Stimulated activated CD4-positive, alpha-beta T cell treated with anti-CD3 and anti-CD28 coated beads, Interleukin-1b, Interleukin-23, amount 100 ng/mL, for 48 hours (primary cell): ENCODE measurements at places on chromosomes 5 and 9.
A peak's percentile ranks its signal among the peaks of the same experiment; 100 is the strongest.

DNA sequence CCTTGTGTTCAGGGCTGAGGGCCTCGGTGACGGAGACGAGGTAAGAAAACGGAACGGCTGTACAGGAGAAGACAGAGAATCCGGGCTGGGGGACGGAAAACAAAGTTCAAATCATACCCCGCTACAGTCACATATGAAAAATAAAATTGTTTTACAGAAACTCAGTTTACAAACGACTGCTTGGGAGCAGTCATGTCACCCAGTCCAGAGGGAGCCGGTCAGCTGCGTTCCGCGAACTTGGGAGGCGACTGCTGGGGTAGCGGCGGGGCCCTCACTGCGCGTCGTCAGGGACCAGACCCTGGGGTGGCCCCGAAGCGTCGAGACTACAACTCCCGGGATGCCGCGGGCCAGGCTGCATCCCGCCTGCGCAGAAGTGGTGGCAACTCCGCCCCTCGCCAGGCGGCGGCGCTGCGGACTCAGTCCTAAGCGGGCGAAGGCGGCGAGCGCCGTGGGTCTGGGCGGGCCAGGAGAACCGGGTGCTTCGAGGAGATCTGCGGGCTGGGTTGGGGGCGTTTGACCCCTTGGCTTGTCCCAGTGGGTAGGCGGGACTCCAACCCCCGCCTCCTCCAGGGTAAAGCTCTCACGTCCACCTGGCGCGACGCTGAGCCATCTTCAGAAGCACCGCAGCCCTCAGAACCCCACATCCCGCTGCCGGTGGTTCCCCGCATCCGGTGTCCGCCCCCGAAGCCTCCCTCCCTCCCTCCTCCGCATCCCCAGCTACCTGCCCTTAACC lies 4.0 kb downstream of the SIT1 start:
- DNase-seq, result peak; percentile 89

GRCh38 chr5:10111571-10111970 lies 138.1 kb downstream of the ATPSCKMT start:
- DNase-seq, result no peak

DNA sequence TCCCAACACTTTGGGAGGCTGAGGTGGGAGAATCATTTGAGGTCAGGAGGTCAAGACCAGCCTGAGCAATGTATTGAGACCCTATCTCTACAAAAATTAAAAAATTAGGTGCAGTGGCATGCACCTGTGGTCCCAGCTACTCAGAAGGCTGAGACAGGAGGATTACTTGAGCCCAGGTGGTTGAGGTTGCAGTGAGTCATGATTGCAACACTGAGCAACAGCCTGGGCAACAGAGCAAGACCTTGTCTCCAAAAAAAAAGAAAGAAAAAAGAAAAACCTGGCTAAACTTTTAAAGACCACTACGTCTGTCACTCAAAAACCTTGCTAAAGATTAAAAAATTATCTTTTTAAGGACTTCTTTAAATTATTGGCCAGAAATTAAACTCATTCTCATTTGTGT lies 59.8 kb upstream of the ABCA1 start:
- DNase-seq, result peak; percentile 30

DNA sequence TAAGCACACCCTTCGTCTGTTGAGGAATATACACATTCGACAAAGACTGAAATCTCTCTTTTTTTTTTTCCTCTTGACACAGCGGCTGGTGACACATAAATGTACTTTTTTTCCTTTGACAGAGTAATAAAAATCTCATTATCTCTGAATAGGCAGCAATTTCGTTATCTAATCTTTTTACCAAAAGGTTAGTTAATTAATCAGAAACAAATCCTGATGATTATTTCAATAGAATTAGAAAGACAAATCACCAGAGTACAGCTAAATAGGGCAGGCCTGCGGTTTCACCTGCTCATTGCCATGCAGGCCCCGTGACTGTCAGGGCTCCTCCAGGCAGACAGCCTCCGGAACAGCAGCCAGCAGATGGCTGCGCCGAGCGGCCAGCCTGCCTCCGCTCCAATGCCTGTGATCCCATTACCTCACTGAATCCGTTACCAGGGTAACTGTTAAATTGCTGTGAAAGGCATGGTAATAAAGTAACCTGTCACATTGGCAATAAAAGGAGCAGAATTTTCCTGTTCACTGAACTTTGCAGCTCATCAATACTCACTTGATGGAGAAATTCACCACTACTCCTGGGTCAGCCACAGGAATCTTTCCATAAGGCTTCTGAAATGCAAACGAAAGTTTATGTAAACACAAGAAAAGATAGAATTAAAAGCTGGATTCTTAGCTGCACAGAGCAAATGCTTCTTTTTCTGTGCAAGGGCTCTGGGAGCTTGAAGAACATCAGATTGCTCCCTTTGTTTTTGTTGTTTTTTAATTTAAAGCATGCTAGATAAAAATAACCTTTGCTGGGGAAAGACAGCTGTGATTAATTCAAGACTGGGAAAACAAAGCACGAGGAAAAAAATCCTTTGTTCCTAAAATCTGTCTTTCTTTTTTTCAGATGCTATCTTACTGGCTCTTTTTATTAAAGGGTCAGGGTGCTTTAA lies 666.4 kb upstream of the ZNF608 start:
- no peak for DNase-seq

DNA sequence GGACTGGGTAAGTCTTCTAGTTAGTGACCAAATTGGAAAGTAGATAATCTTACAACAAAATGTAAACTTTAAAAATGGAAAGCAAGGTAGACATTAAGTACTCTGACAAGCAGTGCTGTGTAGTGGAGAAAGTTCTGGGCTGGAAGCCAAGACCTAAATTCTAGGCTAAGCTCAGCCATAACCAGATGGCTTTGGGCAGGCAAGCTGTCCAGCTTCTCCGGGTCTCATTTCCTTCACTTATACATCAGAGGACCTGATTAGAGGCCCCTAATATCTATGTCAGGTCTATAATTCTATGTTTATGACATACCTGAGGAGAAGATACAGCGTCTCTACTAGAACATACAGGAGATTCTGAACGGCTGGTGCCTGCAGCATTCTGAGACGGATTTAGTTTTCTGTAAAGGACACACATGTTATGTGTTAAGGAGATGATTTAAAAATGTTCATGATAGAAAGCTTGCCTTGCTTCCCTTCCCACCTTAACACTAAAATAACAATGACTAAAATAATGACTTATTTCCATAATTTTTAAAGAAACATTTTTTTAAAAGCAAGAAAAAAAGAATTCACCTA lies 61.2 kb downstream of the ELL2 start:
- no peak for DNase-seq

GRCh38 chr5:143359869-143360268 lies 43.6 kb downstream of the NR3C1 start:
- DNase-seq, result no peak

- DNase-seq, result no peak
Observed at GRCh38 chr9:135565141-135565628, 3.6 kb downstream of the PAEP start.

- DNase-seq, result no peak
Observed at GRCh38 chr5:113546703-113547183, 33.2 kb downstream of the YTHDC2 start.

GRCh38 chr9:95107001-95107749 lies 210.3 kb downstream of the FANCC start:
- no peak for DNase-seq

DNA sequence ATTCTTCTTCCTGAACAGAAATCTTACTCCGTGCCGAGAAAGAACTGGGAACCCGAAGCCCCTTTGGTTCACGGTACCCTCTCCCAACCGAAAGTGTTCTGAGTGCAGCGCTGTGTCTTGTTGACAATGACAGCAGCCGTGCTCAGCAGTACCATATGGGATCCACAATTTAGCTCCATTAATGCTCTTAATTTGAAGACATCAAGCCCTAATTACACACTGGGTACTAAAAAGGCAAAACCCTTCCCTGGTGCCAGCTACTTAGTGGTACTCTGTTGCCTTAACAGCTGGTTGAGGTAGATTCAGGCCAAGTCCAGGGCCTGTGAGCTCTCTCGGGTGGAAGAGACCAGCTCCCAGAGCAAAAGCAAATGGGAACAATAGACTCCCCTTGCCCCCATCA lies 24.5 kb downstream of the DDX31 start:
- no peak for DNase-seq

DNA sequence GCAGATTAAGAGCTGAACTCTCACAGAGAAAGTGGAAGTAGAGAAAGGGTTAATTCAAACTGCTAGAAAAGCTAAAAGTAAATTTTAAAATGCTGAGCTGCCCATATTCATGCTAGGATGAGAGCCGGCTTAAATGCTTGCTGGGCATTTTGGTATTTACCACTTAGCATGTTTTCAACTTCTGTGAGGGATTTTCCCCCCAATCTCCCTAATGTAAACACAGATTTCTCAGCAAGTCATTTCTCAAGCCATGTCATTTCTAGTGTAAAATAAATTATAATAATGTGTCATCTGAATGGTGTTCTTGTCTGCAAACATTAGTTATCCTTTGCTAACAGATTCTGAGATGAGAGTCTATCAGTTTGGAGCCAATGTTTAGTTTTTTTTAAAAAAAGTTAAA lies 22.3 kb downstream of the RPS23 start:
- no peak for DNase-seq

DNA sequence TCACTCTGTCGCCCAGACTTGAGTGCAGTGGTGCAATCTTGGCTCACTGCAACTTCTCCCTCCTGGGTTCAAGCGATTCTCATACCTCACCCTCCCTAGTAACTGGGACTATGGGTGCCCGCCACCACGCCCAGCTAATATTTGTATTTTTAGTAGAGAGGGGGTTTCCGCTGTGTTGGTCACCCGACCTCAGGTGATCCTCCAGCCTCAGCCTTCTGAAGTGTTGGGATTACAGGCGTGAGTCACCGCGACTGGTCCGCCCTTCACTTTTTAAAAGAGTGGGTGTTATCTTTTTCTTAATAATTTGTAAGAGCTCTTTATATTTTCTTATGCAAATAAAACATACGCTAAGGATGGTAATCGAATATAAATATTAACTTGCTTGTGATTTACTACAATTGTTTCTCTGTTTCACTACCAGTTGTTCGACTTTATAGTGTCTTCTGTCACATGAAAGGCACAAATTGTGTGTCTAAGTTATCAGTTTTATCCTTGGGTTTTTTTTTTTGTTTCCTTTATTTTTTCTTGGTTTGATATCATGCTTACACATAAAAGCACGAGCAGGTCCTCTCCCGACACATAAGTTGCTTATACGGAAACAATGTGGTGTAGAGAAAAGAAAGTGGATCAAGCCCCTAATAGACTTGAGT lies 1.9 kb upstream of the GPBP1 start:
- peak; percentile 47 for DNase-seq

DNA sequence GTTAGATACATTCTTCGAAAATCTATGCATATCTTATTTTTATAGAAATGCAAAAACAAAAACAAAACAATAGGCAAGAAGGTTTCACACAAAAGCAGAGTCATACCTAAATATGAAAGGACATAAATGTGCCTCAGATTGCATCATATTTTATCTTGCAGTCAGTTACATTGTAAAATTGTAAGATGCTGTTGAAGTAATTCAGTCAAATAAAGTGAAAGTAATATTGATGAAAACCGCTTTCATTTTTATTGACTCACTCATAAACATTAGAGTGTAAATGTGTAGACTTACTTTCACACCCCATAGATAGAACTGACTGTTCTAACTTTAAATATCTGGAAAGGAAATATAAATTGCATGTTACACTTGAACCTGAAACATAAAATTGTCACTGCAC lies 931.5 kb upstream of the NUDT12 start:
- no peak for DNase-seq

DNA sequence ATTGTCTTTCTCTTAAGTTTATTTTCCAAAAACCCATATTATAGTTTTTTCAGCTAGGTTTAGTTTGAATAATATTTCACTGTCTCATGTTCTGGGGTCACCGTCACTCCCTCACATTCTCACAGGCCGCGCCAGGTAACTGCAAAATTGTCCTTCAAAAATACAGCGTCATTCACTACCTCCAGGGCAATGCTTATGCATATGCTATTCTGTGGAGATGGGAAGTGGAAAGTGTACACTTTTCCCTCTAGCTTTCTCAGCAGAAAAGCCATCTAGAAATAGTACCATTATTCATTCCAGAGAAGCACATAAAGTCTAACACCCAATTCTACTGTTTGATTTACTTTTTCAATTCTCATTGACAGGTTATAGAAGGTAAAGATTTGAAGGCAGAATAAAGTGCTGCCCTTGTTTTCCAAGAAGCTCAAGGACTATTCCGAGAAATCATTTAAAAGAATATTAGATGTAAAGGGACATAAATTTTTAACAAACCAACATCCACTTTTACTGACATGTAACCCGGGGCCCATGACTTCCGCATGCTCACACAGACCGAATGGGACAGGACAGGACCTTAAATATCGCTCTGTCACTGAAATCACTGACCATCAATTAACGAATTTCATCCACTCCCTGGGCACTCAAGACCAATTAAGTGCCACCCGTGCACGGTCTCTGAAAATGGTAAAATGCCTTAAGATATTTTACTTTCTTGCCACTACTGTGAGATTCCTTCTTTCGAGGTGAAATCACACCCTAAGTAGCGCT lies 720 bp downstream of the NUDT12 start:
- no peak for DNase-seq

DNA sequence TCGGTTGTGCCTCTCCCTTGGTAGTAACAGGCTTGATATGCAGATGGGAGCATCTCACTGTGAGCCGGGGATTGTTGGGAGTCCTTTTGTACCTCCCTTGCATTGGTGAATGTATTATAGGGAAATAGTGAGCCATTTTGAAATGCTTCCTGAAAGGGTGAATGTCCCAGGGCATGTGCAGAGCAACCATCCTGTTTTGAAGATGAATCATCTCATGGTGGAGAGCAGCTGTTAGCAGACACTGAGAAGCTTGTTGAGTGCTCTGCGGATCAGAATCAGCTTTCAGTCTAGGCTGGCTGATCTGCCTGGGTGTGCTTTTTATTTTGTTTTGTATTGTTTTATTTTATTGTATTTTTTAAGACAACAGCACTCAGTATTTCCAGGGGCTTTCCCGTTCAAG lies 29.7 kb downstream of the SLC36A1 start:
- DNase-seq, result no peak

DNA sequence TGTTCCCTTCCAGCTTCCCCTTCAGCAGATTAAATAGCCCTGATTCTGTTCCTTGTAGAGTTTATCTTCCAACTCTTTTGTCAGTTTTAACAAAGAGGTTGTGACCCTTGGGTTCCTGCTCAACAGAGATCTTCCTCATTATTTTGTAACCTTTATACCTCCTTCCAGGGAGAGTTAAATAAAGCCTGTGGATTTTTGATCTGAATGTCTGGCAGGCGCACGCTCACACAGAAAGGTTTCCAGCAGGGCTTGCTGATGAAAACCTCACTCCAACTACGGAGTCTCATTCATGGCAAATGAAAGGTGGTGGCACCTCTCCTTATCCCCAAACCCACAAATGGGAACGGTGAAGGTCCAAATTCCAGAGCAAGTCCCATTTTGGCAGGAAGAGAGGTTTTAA lies 129.0 kb downstream of the SREK1 start:
- DNase-seq, result no peak

GRCh38 chr5:111927191-111927590 lies 170.2 kb upstream of the NREP start:
- DNase-seq, result no peak

- peak; percentile 32 for DNase-seq
Observed at GRCh38 chr9:136531904-136532798, 13.7 kb downstream of the NOTCH1 start.
